Aorta (tissue), 5 donors: ENCODE measurements at places on chromosomes 2 and 18.

- DNase-seq: no peak
These were observed 186.6 kb downstream of the C1D start for GRCh38 chr2:67876176-67876575.

- no peak for DNase-seq
These were observed 130.7 kb upstream of the KLF7 start for GRCh38 chr2:207296265-207296948.

- DNase-seq: no peak
These were observed 39.2 kb downstream of the TRIP12 start for GRCh38 chr2:229882583-229882982.

DNA sequence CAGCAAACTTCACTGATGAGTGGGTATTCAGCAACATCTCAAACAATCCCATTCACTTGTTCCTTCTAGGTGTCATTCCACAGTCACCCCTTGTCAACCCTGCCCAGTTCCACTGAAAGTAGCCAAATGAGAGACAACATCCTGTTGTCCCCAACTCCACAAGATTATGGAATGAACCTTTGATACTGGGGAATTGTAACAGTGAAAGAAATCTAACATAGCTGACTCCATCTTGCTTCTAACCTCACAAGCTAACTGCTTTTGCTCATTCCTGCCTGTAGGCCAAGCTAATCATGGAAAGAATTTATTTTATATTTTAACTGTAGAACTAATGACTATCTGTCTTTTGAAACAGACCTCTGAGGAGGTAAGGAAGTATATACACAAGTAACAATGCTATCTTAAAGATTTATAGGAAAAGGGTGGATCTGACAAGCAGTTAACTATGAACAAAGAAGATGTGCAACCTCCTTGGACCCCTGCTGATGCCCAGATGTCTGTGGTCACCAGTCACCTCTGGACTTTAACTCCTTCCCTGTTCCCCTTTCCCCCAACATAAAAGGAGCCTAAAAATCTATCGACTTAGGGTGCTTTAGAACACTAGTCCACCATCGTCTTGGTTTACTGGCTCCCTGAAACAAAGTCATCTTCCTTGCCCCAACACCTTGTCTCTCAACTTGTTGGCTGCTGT lies 6.9 kb upstream of the ANXA4 start:
- DNase-seq: no peak

DNA sequence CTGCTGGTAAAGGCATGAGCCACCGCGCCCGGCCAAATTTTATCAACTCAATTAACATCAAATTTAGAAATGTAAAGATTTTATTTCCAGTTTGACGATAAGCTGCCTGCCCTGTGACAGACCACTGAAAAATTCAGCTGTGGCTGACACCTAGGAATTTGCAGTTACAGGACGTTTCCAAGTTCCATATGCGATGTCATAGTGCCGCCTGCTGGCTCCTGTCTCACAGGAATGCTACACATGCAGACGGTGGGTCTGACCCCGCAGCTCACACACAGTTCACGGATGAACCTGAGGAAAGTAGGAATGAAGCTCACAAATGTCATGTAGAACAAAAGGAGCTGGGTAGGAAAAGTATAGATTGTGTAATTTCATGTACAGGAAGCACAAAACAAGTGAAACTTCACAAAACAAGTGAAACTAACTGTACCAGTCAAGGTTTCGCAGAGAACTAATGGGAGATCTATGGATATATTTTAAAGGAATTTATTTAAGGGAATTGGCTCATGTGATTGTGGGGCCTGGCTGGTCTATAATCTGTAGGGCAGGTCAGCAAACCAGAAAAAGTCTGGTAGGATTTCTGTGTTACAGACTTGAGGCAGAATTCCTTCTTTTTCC lies 13.2 kb upstream of the SEH1L start:
- DNase-seq: peak; percentile 89

- DNase-seq: no peak
These were observed 123.8 kb downstream of the MYO1B start for GRCh38 chr2:191369034-191369433.

GRCh38 chr2:48483916-48484315 lies 46.0 kb upstream of the STON1 start:
- DNase-seq: no peak

DNA sequence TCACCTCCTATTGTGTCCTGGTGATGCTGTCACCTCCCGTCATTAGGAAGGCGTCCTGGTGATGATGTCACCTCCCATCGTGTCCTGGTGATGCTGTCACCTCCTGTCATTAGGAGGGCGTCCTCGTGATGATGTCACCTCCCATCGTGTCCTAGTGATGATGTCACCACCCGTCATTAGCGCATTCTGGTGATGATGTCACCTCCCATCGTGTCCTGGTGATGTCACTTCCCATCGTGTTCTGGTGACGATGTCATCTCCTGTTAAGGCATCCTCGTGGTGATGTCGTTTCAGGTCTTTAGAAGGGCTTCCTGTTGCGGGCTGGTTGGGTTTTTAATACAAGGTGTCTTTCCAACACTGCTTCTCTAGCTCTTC lies 40.7 kb downstream of the CTDP1 start:
- no peak for DNase-seq

DNA sequence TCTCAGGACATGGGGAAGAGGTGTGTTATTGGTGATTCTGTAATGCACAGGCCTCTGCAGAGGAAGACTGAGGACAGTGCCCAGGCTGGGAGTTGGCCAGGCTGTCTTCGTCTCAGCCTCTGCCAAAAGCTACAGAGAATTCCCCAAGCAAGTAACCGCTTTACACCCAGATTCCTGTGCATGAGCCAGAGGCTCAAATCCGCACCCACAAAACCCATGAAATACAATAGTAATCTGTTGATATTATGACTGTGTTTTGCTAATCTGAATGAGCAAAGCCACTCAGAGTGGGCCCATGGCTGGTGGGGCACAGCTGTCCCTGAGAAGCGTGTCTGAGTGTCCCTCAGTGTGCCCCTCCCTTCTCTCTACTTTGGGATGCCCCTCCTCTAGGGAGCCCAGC lies 149.5 kb upstream of the PXDN start:
- no peak for DNase-seq

- DNase-seq: no peak
These were observed 704.0 kb downstream of the RNF144A start for GRCh38 chr2:7621018-7621814.

DNA sequence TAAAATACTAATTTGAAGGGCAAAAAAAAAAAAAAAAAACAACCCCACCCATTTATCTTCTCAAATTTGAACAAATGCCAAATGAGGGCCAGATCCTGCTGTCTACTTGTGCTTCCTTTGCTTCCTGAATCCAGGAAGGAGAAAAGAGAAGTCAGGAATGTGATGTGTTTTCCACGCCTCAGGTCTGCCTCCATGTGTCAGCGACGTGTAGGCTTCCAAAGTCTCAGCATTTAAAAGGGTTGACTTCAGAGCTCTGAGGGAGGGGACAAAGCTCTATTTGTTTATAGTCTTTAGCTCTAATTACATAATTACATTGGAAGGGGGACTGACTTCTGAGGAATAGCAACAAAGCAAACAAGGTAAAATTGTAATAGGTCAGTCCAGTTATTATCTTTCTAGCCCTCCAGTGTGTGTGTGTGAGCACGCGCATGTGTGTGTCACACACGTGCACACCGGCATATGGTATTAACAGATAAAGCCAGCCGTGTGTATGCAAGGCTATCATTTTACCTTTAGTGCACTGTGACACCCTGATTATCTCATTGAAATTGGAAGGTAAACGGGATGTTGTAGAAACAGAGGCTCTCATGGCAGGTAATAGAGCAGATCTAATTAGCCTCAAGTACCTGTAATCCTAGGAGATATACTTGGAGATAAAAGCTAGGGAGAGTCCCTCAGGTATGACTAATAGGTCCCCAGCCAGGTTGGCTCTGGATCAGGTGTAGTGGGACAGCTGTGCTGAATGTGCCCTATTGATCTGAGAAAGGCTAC lies 911.4 kb upstream of the ZEB2 start:
- no peak for DNase-seq
